LNCaP clone FGC (cell line): ENCODE measurements at places on chromosomes 5 and 9.

GRCh38 chr5:91164424-91164823 is 218.7 kb downstream of the ARRDC3 start:
- DNase-seq, result no peak

GRCh38 chr5:173355561-173355960 is 27.3 kb upstream of the STC2 start:
- no peak for DNase-seq

- no peak for DNase-seq
These were observed 2.6 kb downstream of the IGFBPL1 start for GRCh38 chr9:38421498-38422211.

DNA sequence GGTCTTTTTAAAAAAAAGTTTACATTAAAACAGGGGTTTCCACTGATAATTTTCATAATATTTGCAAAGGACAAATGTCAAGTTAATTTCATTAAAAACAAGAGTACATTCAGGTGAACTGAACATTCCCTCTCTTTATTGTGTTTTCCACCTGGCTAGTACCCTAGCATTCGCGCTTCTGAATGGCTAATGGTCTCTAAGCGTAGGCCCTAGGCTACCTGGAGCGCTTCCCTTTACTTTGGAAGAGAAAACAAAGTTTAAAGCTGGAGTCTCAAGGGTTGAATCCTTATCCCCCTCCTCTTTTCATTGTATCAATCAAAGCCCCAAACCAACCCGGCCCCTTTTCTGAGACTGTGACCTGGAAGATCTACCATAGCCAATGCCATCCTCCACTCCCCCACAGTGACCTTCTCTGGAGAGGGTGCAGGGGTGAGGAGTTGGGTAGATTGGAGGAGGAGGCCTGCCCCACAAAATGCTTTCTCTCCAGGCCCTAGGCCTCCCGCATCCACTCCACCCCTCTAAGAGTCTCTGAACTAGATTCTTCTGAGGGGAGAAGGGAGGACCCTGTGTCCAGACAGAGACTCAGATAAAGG is 73.3 kb upstream of the TBCA start:
- no peak for DNase-seq

GRCh38 chr9:108579757-108580439 is 275.9 kb downstream of the ACTL7B start:
- DNase-seq, result no peak

- DNase-seq, result no peak
These were observed 937 bp upstream of the MACROH2A1 start for GRCh38 chr5:135399794-135400542.
